NB4 (cell line): ENCODE measurements at places on chromosomes 13 and 19.
A peak's percentile ranks its signal among the peaks of the same experiment; 100 is the strongest.

DNA sequence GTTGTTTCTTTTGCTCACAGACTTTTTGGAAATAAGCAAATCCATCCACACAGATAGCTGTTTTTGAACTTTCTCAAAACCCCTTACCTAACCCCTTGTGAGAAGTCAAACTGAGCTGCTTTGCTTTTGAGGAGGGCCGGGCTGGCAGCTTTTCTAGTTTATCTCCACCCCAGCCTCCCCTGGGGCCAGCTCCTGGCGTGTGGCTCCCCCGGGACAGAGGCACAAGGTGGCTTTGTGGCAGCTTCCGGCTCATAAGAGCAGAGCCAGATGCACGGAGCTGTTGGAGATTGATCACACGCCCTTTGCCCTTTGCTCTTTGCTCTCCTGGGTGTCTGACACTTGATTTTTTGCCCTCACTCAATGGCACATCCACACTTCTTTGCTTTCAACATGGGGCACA lies 24.9 kb upstream of the RNF113B start:
- peak; percentile 56 for DNase-seq

DNA sequence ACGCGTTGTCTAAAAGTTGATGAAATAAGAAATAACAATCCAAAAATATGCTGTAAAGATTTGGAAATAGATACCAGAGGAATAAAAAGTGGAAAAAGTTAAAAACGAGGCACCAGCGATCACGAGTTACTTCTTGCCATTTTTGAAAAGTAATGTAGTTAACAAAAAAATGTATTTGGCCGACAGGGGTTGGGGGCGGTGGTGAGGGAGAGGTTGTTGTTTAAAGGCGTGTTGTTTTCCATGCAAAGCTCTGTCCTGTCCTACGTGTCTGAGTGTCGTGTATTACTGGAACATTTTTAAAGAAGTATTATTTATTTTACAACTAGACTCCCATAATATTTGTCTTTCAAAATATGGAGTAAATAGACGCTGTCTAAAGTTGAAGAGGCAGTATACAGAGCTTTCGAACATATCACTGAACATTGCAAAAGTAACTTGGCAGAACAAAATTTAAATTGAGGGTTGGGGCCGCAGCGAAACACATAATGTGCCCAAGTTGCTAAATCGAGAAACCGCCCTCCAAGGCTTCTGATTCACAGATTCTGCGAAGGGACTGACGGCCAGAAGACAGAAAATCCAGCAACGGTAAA lies 823 bp downstream of the FBXO17 start:
- no peak for DNase-seq

- no peak for DNase-seq
Measured at GRCh38 chr19:52226652-52227051, 36.8 kb downstream of the PPP2R1A start.

DNA sequence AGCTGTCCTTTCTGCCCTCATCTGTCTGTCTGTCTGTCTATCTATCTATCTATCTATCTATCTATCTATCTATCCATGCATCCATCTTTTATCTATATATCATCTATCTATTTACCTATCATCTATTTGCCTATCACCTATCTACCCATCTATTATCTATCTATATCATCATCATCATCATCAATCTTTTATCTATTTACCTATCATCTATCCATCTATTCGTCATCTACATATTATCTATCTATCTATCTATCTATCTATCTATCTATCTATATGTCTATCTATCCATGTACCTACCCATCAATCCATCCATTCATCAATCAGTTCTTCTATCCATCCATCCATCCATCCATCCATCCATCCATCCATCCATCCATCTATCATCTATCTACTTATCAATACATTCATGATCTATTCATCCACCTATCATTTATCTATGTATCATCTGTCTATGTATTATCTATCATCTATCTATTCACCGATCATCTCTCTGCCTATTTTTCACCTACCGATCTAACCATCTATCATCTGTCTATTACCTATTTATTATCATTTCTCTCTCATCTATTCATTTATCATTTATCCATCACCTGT lies 49.2 kb upstream of the ADGRE1 start:
- no peak for DNase-seq

GRCh38 chr19:7902796-7903243 lies 857 bp upstream of the MAP2K7 start:
- no peak for DNase-seq

- no peak for DNase-seq
Measured at GRCh38 chr19:21463449-21464105, 41.8 kb upstream of the ZNF429 start.
